ENCODE measurements at places on chromosomes 3 and 15. TPM values are rescaled to one million over a fixed set of nuclear protein-coding genes. Genes with fewer than 3 reads are reported as not detected.

DNA sequence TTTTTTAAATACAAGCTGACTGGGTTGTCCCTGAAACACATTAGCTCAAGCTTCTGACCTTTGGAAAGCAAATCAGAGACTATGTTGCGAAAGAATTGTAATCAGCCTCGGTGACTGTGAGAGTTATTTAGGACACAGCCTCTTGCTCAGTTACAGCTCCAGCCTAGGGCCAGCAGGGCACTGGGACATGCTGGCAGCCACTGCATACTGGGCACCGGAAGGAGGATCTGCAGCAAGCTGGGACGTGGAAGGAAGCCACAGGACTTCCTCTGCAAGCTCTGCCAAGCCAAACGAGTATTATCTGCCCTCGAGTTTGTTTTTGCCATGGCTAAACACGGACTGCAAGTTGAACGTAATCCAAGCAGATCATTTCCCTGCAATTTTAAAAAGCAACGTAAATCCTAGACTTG lies 24.4 kb upstream of the COPG1 start:
- DNase-seq = no peak

- no peak for DNase-seq
Measured at GRCh38 chr3:16311960-16312451, 47.0 kb downstream of the OXNAD1 start.

DNA sequence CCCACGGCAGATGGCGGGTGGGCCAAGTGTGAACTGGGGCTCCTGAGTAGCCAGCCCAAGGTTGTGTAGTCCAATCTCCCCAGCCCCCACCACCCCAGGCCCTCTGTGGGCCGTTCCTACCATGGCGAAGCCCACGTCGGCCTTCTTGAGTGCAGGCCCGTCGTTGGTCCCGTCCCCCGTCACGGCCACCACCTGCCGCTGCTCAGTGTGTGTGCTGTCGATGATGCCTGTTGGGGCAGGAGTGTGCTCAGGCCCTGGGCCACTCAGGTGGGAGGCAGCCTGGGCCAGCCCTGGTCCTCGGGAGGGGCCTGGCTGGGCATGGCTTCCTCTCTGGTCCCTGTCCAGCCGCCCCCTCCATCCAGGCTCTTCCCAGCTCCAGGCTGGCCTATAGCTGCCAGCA lies 25.0 kb upstream of the SEC13 start:
- no peak for DNase-seq

GRCh38 chr3:178680037-178680436 lies 143.8 kb downstream of the KCNMB2 start:
- no peak for DNase-seq

- no peak for DNase-seq
Measured at GRCh38 chr3:13192471-13193213, 119.4 kb upstream of the IQSEC1 start.

DNA sequence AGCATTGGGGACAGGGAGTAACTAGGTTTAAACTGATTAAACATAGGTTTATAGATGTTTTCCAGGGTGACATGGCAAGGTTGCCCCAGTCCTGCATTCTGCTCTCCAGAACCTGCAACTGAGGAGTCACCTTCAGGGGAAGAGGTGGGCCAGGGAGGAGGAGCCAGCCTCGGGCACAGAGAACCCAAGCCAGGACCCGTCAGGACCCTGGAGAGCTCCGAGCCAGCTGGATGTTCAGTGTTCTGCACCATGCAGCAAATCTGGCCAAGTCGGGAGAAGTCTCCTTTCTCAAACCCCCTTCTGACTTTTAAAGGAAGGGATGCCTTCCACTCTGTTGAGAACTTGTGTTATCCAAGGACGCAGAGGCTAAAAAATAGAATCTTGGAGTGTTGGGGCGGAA lies 62.1 kb upstream of the SLC6A11 start:
- peak; percentile 46 for DNase-seq

DNA sequence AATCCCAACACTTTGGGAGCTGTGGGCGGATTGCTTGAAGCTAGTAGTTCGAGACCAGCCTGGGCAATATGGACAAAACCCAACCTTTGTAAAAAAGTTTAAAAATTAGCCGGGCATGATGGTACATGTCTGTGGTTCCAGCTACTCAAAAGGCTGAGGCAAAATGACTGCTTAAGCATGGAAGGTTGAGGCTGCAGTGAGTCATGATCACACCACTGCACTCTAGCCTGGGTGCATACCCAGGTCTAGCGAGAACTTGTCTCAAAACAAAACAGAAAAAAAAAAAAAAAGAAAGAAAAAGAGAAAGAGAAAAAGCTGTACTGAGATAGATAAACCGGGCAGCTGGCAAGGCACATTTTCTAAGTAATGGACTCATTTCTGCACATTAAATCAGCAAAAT lies 10.6 kb downstream of the ARPP19 start:
- DNase-seq = no peak

- no peak for DNase-seq
Measured at GRCh38 chr3:99171800-99172199, 270.3 kb upstream of the DCBLD2 start.

DNA sequence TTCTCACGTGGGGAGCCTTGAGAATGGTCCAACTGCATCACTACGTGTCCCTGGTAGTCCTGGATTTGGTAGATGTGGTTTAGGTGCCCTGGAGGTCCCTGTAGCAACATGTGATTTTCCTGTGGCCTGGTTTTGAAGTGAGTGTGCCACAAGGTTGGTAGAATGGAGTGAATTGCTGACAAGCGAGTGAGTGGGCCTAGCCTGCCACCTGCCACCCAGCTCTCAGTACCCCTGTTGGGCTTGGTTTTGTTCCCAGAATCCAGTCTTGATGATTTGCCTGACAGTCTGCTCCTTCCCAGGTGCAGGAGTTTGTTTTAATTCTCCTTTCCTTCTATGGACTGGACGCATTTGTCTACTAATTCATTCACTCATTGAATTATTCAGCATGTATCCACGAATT lies 19.4 kb downstream of the RPLP1 start:
- DNase-seq = no peak

DNA sequence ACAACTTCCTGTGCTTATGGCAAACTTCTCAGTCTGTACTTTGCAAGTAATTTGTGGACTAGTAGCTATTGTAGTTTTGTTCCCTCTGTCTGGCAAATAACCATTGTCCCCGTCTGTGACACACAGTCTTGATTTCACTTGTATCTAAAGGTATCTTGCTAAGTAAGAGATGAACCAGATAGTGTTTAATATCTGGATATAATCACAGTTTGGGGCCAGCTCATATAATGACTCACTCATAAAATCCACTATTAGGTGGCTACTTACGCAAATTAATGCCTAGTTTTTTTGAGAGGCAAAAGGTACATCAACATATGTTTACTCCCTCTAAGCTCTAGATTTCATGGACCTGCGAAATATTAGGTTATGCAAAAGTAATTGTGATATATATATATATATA lies 30.4 kb downstream of the VGLL3 start:
- no peak for DNase-seq

DNA sequence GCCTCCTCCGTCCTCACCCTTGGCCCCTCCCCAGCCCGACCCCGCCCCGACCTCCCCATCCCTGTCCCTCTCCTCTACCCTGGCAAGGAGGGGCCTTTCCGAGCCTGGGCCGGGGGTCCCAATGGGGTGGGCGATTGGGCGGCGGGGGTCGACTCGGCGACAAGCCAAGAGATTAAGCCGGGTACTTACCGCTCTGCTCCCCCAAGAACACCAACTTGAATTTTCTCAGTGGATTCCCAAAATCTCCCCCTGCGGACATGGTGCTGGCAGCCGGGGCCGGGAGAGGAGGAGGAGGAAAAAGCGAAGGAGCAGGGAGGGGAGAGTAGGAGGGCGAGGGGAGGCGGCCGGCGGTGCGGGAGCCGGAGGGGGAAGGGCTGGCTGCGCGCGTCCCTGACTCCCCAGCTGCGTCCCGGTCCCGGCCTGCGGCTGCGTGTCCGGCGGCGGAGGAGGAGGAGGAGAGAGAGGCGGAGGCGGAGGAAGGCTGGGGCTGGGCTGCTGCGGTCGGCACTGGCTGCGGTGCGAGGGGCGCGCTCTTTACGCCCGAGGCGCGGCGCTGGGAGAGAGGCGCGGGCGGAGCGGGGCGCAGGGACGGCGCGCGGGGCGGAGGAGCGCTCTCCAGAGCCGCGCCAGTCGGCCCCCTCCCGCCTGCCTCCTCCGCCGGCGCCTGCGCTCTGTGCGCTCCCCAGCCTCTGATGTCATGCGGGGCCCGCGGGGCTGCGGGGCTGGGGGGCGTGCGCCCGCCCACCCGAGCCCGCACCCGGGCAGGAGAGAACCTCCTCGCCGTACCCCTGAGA lies at the start of gene RAB6B:
TSS of gene RAB6B (minus strand) at position 675 of the 794 bp plus-strand sequence. CDS start at position 259, 416 bp downstream.
- peak; percentile 43 for DNase-seq

DNA sequence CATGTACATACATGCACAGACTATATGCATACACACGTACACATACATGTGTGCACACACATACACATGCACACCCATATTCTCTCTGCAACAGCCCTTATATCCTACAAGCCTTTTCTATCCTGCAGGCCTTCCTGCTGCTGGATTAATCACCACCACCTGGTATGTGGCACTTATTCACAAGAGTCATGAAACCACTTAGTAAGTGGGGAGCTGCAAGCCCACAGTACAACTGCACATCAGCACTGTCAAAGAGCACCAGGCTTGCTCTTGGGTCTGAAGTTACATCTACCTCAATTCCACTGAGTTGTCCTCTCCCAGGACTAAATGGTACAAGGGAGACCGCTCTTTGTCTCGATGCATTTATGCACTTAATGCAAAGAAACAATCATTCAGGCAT lies 233.2 kb downstream of the KLF13 start:
- DNase-seq = no peak

DNA sequence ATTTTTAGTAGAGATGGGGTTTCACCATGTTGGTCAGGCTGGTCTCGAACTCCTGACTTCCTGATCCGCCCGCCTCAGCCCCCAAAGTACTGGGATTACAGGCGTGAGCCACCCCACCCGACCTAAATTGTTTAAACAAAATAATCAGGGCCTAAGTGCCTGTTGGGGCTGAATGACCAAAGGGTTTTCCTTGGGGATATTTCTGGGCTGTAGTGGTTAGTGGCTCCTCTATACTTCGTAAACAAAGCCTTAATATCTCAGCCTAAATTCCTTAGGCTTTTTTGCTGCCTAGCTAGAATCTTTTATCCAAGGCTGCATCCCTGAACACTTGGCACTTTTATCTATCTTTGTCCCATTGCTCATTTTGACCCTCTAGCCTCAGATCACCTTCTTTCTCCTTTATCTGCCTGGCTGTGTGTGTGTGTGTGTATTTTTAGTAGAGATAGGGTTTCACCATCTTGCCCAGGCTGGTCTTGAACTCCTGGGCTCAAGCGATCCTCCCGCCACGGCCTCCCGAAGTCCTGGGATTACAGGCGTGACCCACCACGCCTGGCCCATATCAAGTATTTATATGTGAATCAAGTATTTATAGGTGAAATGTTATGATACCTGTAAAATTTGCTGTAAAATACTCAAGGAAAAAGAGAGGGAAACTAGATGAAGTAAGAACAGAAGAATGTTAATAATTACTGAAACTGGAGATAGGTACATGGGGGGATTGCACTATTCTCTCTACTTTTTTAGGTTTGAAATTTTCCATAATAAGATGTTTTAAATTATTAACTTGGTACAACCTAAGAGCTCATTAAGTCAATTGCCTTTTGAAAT lies 1.8 kb downstream of the NUSAP1 start:
- DNase-seq = no peak

GRCh38 chr3:126928921-126929474 lies 53.9 kb upstream of the PLXNA1 start:
- no peak for DNase-seq

DNA sequence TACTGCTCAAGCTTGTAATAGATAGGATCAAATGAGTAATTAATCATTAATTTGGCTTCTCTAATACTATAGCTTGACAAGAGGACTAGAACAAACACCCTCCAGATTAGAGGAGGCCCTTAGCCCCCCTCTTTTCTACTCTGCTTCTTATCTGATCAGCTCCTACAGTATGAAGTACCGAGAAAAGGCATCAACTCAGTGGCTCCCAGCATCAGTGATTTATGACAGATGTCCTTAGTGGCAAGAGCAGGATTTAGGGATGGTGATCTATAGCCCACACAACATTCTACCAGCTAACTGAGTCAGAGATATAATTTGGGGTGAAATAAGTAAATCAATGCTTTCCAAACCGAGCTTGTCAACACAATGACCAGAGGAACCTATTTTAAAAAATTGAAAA lies 541.1 kb downstream of the NLGN1 start:
- DNase-seq = no peak

GRCh38 chr15:91055548-91056331 lies 33.3 kb upstream of the VPS33B start:
- DNase-seq = peak; percentile 32

DNA sequence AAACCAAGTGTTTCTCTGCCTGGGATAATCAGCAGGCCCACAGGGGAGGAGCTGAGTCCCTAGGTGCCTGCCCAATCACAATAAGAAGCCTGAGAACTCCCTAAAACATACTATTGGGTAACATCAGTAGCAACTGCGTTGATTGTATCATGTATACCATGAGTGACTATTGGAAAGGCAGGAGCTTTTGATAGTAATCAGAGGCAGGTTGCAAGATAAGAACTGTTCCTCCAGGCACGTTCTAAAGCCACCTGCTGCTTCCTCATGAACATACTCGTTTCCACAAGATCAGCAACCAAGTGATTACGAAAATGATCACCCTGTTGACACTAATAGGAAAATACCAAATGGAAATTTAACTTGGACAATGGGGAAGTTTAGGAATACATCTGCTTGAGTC lies 6.7 kb downstream of the MYLK start:
- no peak for DNase-seq

GRCh38 chr3:126459763-126460127 lies 15.9 kb downstream of the ZXDC start:
- no peak for DNase-seq

- no peak for DNase-seq
Measured at GRCh38 chr3:178663201-178663934, 127.1 kb downstream of the KCNMB2 start.

- no peak for DNase-seq
Measured at GRCh38 chr3:33322412-33322811, 45.2 kb downstream of the FBXL2 start.

DNA sequence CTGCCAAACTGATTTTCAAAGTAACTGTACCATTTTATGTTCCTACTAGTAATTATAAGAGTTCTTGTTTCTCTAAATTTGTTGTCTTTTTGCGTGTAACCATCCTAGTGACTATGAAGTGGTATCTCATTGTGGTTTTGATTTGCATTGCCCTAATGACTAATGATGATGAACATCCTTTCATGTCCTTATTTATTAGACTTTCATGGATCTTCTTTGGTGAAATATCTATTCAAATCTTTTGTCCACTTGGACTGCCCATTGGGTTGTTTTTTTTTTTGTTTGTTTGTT lies 3.6 kb downstream of the OXSR1 start:
- DNase-seq = no peak

GRCh38 chr3:32456429-32457130 lies 46.1 kb downstream of the CMTM6 start:
- no peak for DNase-seq

GOLGA8S gene
- 0.86 TPM for polyA plus RNA-seq

CCK gene
- 0.37 TPM for polyA plus RNA-seq

MITF gene
- polyA plus RNA-seq = 48.6 TPM

CCDC39 gene
- polyA plus RNA-seq = 4.7 TPM

SLC2A2 gene
- 18.7 TPM for polyA plus RNA-seq

SCN11A gene
- polyA plus RNA-seq = 1.4 TPM

SKOR1 gene
- polyA plus RNA-seq = 0.37 TPM

ASTE1 gene
- polyA plus RNA-seq = 11.9 TPM

APOD gene
- 9.6 TPM for polyA plus RNA-seq

CYP1A1 gene
- 0.12 TPM for polyA plus RNA-seq

GUCA1C gene
- polyA plus RNA-seq = 0.22 TPM

ARL14 gene
- not detected for polyA plus RNA-seq

All from renal cortex interstitium (tissue), 15 donors.